ENCODE measurements at places on chromosomes 16 and 17.

DNA sequence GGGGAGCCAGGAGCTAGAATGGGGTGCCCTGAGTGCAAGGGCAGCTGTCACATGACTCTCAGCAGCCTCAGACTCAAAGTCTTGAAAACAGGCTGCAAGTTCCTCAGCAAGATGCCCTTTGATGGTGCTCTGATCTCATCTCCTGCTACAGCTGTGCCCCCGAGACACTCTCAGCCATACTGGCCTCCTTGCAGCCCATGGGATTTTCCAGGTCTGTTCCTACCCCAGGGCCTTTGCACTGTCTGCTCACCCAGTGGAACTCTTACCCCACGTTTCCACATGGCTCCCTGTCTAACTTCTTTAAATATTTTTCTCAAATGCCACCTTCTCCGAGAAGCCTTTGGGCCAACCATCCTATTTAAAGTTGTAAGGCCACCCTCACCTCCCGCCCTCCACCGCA, 146.9 kb downstream of the C16orf95 start:
- DNase-seq = no peak

DNA sequence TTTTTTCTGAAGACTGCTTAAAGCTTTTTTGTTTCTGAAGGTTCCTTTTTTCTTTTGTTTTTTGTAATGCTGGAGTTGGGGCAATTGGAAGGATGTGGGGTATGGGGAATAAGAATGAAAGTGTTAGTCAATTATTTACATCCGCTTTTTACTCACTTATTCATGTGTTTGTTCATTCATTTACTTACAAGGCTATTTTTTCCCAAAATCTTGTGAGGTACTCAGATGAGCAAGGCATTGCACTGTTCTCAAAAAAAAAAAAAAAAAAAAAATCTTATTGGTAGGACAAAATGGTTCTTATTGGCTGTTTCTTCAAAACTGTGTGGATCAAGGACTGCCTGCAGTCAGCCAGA, 55.7 kb downstream of the PLD6 start:
- no peak for DNase-seq

- no peak for DNase-seq
Measured at GRCh38 chr17:7380321-7380720, 568 bp upstream of the TNK1 start.

- DNase-seq = no peak
Measured at GRCh38 chr16:57788252-57788841, 13.9 kb downstream of the KIFC3 start.

DNA sequence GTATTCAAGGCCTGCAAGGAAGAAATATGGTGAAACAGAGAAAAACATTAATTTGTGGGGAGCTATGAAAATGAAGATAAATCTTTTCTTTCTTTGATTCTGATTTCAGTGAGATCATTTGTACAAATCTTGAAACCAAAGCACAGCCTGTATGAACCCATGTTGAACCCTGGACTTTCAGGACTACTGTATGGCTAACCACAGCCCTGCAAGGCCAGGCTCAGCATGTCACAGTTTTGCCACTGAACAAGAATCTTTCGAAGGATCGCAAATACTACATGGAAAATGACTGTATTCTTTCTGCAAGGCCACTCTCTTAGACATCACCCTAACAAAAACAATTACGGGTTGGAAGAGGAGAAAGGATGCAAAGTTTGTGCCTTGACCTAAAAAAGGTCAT, 161.7 kb upstream of the MAF start:
- DNase-seq = no peak

DNA sequence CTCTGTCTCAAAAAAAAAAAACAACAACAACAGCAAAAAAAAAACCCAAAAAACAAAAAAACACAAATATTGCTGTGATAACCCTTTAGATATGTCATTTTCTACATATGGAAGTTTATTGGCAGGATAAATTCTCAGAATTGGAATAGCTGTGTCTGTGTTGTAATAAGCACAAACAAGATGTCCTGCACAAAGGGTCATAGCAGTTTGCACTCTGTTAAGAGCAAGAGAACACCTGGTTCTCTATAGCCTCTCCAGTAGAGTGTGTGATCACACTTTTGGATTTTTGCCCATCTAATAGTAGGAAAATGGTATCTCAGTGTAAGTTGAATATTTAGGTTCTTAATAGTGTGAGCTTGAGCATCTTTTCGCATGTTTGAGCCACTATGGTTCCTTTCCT, 60.4 kb downstream of the USP43 start:
- DNase-seq = no peak

DNA sequence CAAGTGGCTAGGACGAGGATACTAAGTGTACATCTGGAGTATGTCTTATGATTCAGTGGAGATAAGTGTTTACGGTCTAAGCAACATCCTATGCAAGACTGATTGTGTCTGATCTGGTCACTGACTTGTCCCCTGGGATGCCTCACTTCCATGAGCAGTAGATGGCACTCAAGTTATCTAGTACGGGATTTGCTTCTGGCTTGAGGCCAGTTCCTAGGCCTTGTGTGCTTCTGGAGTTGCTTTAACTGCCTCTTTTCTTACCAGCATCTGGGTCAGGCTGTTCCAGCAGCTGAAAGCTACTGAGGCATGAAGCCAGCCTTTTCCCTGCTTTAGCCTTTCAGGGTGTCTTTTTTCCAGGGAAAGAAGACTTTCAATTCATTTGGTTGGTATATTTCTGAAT, 23.0 kb downstream of the SUPT6H start:
- no peak for DNase-seq

DNA sequence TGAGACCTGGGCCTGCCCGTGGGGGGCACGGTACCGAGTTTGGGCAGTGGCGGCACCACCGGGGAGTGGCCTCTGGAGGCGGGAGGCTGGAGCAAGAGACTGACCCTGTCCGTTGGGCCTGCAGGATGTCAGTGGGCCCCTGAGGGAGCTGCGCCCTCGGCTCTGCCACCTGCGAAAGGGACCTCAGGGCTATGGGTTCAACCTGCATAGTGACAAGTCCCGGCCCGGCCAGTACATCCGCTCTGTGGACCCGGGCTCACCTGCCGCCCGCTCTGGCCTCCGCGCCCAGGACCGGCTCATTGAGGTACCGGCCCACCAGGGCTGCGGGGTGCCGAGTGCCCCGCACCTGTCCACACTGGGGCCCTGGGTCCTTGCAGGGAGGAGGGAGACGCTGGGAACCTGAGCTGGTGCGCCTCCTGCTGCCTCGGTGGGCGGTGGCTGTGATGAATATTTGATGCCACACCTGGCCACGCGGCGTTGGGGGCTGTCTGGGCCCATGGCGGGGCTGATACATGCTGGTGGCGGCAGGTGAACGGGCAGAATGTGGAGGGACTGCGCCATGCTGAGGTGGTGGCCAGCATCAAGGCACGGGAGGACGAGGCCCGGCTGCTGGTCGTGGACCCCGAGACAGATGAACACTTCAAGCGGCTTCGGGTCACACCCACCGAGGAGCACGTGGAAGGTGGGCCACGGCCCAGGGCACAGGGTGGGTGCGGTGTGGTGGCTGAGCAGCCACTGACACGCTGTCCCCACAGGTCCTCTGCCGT, 9.7 kb downstream of the NHERF2 start:
- no peak for DNase-seq

DNA sequence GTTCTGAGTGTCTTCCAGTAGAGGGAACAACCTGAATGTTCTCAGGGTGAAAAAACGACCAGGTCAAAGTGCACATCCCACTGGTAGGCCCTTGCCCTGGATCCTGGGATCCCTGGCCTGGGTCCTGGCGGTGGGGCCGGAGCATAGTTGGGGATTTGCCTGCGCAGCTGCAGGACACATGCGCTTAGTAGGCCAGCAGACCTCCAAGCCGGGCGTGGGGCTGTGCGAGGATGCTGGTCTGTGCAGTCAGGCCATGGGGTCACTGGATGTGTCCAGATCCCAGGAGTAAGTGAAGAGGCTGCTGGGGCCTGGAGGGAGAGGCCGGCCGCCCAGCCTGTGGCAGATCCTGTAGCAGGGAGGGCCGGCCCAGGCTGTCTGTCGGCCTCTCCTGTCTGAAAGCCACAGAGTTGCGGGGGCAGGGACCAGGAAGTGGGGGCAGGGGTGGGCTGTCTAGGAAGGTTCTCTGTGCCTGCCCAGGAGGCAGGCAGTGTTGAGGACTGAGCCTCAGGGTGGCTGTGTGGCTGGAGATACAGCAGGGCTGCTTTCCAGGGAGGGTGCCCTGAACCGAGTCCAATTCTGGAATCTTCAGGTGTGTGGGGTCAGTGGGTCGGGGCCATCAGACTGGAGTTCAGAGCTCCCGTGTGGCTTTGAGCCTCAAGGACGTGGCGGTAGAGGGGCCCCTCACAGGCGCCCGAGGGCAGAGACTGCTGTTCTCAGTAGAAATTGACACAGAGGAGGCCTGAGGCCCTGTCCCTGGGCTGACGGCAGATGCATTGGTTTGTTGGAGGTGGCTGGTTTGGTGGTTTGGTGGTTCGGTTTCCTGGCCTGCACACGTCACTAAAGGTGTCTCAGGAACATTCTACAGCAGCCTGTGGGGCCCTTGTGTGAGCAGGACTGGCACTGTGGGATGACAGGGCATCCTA, 17.2 kb upstream of the NUDT16L1 start:
- no peak for DNase-seq

GRCh38 chr17:6195123-6195522, 124.9 kb downstream of the WSCD1 start:
- no peak for DNase-seq

GRCh38 chr16:4298761-4299522, 16.9 kb upstream of the GLIS2 start:
- DNase-seq = no peak

DNA sequence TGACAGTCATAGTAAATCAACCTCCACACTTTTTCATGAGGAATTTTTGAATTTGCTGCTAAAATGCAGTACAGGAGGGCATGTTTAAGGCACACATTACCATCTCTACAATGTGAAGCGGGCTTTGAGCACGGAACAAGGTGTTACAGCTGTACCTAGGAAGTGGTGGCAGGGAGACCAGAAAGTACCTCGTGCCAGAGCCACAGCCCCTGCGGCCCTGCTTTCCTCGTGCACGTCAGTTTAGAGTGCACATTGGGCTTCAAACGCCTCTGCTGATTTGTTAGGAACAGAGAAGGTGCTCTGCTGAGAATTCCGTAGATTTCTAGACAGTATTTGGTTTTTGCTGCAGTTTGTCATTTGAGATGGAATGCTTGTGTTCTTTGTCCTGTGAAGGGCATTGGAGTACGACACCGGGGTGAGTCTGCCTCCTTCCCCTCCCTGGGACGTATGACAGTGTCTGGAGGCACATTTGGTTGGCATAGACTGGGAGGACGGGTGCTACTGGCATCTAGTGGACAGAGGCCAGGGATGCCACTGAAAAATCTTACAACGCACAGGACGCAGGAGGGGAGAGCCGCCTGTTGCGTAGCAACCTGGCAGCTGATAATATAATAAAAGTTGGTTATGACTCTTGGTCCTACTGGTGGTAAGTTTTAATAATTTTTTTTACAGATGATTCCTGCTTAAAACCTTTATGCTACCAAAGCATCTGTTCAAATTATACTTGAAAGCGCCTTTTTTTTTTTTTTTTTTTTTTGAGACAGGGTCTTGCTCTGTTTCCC, 9.1 kb downstream of the FOXK2 start:
- no peak for DNase-seq

- DNase-seq = no peak
Measured at GRCh38 chr16:30656974-30657865, 1.0 kb upstream of the FBRS start.

- DNase-seq = no peak
Measured at GRCh38 chr17:75273977-75274708, 3.1 kb upstream of the MIF4GD start.

- no peak for DNase-seq
Measured at GRCh38 chr17:47184681-47185080, 4.4 kb downstream of the CDC27 start.

DNA sequence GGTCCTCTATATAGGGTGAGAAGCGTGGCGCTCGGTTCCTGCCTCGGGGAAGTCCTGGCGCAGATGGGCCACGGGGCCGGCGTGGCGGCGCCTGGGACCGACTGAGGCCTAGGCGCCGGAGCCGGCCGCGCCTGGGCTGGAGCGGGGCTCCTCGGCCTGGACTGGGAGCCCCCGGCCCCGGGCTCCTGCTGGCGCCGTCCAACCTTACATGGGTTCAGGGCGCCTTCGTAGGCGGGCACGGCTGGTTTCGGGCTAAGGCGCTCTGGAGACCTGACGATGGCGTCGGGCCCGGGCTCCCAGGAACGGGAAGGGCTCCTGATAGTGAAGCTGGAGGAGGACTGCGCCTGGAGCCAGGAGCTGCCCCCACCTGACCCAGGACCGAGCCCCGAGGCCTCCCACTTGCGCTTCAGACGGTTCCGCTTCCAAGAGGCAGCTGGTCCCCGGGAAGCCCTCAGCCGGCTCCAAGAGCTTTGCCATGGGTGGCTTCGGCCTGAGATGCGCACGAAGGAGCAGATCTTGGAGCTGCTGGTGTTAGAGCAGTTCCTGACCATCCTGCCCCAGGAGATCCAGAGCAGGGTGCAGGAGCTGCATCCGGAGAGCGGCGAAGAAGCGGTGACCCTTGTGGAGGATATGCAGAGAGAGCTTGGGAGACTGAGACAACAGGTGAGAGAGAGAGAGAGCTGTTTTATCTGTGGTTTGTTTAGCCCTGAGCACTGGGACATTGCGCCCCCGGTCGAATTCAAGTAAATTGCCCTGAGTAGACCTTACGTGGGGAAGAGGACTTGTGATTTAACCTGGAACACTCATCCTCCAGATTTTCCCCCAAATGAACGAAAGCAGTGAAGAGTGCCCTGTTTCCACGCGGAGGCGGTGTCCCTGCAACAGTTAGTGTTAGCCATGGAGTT, 504 bp downstream of the ZNF263 start:
- no peak for DNase-seq

DNA sequence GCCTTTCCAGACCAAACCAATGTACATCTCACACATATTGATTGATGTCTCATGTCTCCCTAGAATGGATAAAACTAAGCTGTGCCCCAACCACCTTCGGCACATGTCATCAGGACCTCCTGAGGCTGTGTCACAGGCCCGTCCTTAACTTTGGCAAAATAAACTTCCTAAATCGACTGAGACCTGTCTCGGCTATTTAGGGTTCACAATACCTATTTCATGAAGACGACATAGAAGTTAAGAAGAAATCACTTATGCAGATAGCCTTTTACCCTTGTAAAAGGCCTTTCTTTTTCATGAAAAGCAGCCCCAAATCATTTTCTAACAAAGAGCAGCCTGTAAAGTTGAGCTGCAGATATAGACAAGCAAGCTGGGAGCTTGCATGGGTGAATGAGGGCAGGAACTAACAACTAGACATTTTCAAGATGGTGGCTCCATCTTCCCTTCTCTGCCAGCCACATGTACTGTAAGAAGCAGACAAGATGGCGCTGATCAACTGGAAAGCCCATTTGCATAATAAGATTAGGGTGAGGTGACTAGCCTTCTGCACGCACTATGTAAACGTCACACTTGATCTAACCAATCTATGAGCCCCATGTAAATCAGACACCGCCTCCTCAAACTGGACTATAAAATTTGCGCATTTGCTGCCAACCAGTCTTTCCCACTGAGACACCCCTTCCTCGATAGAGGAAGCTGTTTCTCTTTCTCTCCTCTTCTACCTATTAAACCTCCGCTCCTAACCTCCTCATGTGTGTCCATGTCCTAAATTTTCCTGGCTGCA, 4.7 kb upstream of the KDM8 start:
- DNase-seq = no peak
